ENCODE measurements at places on chromosomes 1 and 21.

GRCh38 chr1:224558904-224559303 lies 57.2 kb upstream of the CNIH3 start:
- no peak for DNase-seq

DNA sequence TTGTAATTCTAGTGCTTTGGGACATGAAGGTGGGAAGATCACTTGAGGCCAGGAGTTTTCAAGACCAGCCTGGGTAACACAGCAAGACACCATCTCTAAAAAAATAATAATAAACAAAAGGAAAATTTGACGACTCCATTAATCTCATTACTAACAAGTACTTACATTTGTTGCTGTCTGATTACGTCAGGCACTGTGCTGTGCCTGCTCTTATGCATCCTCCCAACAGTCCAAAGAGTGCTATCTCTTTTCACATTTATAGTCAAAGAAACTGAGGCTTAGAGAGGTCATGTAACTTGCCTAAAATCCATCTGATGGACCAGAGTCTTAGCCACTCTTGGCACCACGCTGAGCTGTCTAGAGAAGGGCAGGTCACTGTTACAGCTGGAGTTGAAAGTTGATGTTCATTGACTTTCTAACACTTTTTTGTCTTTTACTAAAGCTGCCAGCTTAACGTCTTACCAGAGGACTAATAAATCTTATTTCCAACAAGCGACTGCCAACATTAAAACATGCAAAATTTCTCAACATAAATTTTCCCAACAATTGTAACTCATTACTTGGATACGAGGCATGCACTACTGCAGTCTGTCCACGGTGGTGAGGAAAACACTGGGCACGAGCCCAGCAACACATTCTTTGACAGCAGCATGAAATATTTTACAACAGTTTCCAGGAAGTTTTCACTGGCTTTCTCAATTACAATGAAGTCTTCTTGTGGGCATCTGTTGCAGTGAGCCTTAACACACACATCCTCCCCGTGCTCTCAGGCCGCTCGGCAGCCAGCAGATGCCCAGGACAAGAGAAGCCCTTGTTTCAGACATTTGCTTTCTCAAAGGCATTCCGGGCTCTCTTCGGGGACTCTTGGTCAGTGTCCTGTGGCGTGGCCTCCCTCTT lies 262.9 kb upstream of the PROX1 start:
- no peak for DNase-seq

DNA sequence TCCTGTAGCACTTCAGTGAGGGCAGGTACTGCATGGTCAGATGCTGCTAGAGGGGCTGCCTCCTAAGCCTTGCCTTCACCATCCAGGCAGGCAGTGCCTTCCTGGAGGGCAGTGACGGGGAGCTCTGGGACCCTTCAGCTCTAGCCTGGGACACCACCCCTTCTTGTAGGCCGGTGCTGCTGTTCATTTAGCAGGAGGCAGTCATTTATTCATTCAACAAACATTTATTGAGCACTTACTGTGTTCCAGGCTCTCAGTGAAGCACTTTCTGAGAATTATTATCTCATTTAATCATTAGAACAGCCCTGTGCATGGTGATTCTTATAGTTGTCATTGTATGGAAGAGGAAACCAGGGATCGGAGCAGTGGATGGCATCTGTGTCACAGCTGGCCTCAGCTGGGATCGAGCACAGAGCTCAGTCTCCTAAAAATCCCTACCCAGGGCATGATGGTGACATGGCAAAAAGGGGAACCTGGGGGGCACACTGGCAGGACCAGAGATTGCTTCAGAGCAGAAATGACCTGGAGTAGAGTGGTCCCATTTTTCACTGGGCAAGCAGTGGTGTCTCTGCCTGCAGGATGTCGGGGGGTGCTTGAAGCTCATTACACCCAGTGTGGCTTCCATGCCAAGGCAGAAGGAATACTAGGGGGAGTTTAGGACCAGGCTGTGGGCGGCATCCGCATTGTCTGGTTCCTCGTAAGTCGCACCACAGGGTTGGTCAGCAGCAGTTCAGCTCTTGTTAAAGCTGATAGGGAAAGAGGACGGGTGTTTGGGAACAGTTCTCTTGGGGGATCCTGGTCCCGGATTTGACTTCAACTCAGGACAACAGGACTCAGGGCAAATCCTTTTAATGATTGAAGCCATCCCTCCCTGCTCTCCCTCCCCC lies 28.8 kb downstream of the ARHGEF10L start:
- DNase-seq, result no peak

DNA sequence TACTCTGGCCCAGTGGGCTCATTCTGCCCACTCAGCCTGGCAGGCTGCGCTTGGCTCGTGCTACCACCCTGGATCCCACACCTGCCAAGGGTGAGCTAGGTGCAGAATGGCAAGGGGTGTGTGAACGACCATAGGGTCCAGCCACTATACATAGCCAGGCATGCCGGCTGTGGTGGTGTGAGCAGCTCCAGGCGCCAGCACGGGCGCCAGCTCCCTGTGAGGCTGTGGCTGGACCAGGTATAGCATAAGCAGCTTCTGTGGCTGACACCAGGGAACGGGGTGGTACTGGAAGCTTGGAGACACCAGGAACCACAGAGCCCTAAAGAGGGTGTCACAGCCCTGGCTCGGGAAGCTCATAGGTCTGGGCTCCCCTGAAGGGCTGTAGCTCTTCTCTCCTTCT lies 18.6 kb downstream of the CCDC18 start:
- no peak for DNase-seq

DNA sequence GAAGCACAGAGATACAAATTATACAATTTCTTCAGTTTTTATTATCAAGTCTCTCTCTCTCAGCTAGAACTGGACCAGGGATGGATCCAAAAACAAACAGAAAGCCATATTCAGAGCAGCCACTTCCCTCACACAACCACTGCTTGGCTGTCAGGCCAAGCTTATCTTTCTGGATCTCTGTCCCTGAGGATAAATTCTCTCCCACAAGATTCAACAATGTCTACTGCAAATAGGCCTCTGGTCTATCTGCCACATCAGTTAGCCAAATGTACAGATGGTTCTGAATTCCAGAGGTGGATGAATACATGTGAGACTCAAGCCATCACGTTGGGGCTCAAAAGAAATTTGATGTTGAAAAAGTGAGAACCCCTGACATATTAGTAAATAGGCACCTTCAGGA lies 350.9 kb downstream of the LTN1 start:
- no peak for DNase-seq

DNA sequence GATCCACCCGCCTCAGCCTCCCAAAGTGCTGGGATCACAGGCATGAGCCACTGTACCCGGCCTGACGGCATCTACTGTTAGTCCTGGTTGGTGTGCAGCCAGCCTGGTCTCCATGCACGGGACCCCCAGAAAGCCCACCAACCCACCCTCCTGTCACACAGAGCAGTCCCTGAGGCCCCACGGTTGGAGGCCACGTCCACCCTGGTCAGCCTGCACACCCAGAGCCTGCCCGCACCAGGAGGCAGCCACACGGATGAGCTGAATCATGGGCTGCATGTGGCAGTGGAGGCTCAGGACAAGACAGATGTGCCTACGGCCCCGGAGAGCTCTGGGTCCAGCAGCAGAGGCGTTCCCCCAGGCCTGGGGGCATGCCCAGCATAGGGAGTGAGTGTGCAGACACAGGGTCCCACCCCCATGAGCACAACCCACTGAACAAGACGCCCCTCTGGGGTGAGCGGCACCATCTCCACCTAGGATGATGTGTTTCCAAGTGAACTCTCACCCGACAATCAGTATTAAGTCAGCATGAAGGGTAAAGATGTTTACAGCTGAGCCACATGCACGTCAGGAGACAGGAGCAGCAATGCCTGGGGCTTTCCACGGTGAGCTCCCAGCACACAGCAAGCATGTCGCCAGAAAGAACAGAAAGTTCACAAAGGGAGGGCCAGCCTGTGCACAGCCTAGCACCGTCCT lies 102.1 kb downstream of the WDR4 start:
- no peak for DNase-seq

- no peak for DNase-seq
Observed at GRCh38 chr1:228066891-228067654, 15.4 kb upstream of the ARF1 start.

- no peak for DNase-seq
Observed at GRCh38 chr21:42223826-42224575, 5.1 kb downstream of the ABCG1 start.

- DNase-seq, result no peak
Observed at GRCh38 chr1:204443871-204444581, 32.4 kb upstream of the PPP1R15B start.

DNA sequence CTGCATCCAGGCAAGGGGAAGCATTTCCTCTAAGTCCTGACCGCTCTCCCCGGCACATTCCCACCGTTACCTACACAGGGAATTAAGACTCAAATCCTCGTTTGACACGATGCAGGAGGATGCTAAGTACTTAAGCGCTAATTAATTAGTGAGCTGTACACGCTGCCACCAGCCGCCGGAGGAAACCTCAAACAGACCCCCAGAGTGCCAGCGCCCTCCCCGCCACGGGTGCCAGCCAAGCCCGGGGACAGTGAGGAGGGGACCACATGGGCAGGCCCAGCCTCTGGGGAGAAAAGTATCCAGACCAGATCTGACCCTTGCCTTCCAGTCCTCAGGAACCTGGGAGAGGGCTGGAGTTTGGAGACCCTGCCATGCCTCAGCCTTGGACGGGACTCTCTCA lies 17.4 kb upstream of the CASZ1 start:
- no peak for DNase-seq

GRCh38 chr21:45655124-45655523 lies 11.6 kb downstream of the PCBP3 start:
- no peak for DNase-seq

GRCh38 chr1:168390271-168390670 lies 109.6 kb downstream of the TBX19 start:
- no peak for DNase-seq

DNA sequence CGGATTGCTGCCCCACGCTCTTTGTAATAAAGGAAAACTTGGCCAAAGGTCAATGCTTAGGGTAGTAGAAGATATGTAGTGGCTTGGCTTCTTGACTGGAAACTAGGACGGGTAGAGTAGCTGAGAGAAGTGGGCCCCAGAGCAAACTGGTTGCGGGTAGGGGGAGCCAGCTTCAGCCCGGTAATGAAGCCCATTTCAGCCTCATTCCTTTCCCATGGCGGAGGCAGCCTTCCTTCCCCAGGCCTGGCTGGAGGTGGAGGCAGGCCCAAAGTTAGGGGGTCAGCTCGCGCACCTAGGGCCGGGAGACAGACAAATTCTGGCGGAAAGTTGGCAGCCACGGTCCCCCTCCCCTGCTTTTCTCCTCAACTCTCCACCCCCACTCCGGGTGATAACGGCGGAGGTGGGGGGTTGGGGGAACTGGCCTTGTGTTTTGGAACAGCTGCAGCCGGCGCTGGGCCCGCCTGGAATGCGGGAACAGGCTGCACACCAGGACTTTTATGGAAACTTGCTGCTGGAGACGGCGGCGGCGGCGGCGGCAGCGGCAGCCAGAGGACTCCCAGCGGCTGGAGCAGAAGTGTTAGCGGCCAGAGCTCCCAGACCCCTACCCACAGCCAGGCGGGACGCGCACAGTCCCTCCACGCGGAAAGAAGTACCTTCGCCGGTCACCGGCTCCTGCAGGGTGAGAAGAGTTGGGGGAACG lies at the start of gene NEXN:
TSS of gene NEXN (plus strand) at position 544 of the 700 bp plus-strand sequence. CDS start 27,483 bp downstream, outside the sequence.
- DNase-seq, result no peak

GRCh38 chr1:211282023-211282373 lies 22.8 kb downstream of the RCOR3 start:
- DNase-seq, result no peak

All from activated CD4-positive, alpha-beta T cell treated with anti-CD3 and anti-CD28 coated beads for 24 hours (primary cell).